GM12878 (cell line): ENCODE measurements at places on chromosomes 5 and 9. TPM values are rescaled to one million over a fixed set of nuclear protein-coding genes. Genes with fewer than 3 reads are reported as not detected.

The IRX2 gene
- polyA plus RNA-seq, result not detected in 2 replicates

The OXCT1 gene
- 103 and 105 TPM in 2 replicates for polyA plus RNA-seq

- DNase-seq, result no peak
- H3K36me3 ChIP-seq, result no peaks in the 10 kb centered on the region
- H3K27ac ChIP-seq, result no peak overlapping the region
- H3K4me1 ChIP-seq, result no peaks in the 10 kb centered on the region
- peaks cover 7% of the 10 kb centered on the region for H3K27me3 ChIP-seq
- no peak overlapping the region for H3K4me3 ChIP-seq
Observed at GRCh38 chr9:135301271-135302263, 178.0 kb upstream of the PPP1R26 start.

The DPYSL3 gene
- polyA plus RNA-seq, result 0.08 and 0.09 TPM in 2 replicates

The CCL27 gene
- polyA plus RNA-seq, result not detected in 2 replicates

DNA sequence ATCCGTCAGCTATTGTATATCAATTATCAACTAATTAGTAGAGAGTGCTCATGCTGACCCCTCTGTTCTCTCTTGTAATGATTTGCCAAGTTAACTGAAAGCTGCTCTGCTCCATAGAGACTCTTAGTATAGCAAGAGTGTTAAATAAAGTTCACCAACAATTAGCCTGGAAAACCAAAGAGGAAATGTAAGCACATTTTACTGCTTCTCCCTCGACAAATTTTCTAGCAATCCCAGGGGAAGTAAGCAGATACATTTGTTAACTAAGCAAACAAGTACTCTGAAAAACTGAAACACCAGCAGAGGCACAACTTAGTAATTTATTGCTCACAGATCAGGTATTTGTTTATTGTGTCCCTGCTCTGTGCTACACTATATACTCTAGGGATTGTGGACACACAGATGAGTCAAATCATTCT lies 162.2 kb downstream of the GLIS3 start:
- H3K27me3 ChIP-seq, result no peaks in the 10 kb centered on the region
- DNase-seq, result no peak
- H3K36me3 ChIP-seq, result no peaks in the 10 kb centered on the region
- H3K4me1 ChIP-seq, result no peaks in the 10 kb centered on the region
- H3K4me3 ChIP-seq, result no peak overlapping the region
